Left cardiac atrium (tissue), 4 donors: ENCODE measurements at places on chromosomes 16 and 17. TPM values are rescaled to one million over a fixed set of nuclear protein-coding genes. Genes with fewer than 3 reads are reported as not detected.

The CNOT1 gene
- total RNA-seq = 92.9 TPM

The C1QTNF1 gene
- 377 TPM for total RNA-seq

The SLC6A2 gene
- total RNA-seq = not detected

The NT5M gene
- 5.4 TPM for total RNA-seq

The CD300E gene
- total RNA-seq = 0.65 TPM

The P2RX1 gene
- total RNA-seq = 3.5 TPM

The MYH3 gene
- 1.9 TPM for total RNA-seq

The CES5A gene
- 0.21 TPM for total RNA-seq

The MIEF2 gene
- 16.8 TPM for total RNA-seq

The KRTAP9-6 gene
- total RNA-seq = not detected

The IL21R gene
- 0.18 TPM for total RNA-seq

The SPATA33 gene
- total RNA-seq = 3.6 TPM

The MAP3K3 gene
- 38.2 TPM for total RNA-seq

The RAB37 gene
- total RNA-seq = 0.58 TPM

The FOXC2 gene
- total RNA-seq = 5.3 TPM
